Heart right ventricle (tissue), 16 donors: ENCODE measurements at places on chromosomes 6 and 20. TPM values are rescaled to one million over a fixed set of nuclear protein-coding genes. Genes with fewer than 3 reads are reported as not detected.
A peak's percentile ranks its signal among the peaks of the same experiment; 100 is the strongest.

The DPPA5 gene
- not detected for total RNA-seq

The GPLD1 gene
- 1.1 TPM for total RNA-seq

The MCCD1 gene
- total RNA-seq: not detected

The ZNF165 gene
- 0.45 TPM for total RNA-seq

The GTSF1L gene
- total RNA-seq: not detected

The TBXT gene
- total RNA-seq: not detected

DNA sequence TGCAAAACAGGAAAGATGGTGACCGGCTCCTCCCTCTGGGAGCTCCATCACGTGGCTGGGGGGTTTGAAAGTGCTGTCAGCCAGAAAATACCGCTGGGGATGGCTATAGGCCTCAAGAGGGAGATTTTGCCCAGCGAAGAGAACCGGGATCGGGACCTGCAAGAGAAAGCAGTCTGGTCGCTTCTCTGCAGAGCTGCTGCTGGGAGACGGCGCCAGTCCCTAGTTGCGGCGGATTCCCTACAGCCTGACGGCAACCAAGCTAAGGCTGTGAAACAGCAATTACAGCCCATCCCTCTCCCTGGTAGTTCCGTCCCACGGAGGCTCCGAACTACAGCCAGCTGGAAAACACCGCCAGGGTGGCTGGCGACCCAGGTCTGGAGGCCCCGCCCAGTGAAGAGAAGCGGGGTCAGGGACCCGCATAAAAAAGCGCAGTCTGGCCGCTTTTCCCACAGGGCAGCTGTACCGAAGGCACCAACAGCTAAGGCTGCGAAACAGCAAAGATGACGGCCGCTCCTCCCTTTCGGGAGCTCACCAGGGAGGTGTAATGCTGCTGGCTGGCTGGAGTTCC, 238.1 kb upstream of the IRAK1BP1 start:
- peak; percentile 12 for DNase-seq

The HLA-DQB1 gene
- total RNA-seq: 14.4 TPM

GRCh38 chr6:111710439-111710838, 104.8 kb upstream of the TRAF3IP2 start:
- no peak for DNase-seq

- no peak for DNase-seq
These were observed 601 bp upstream of the ATRN start for GRCh38 chr20:3470208-3470626.

The ZC2HC1B gene
- total RNA-seq: not detected

- DNase-seq: no peak
These were observed 152.2 kb upstream of the AFDN start for GRCh38 chr6:167674486-167674885.

The HRH3 gene
- not detected for total RNA-seq

- DNase-seq: no peak
These were observed 193.5 kb downstream of the ARID1B start for GRCh38 chr6:156970595-156971112.

GRCh38 chr6:11622156-11622555, 84.6 kb downstream of the TMEM170B start:
- DNase-seq: no peak

DNA sequence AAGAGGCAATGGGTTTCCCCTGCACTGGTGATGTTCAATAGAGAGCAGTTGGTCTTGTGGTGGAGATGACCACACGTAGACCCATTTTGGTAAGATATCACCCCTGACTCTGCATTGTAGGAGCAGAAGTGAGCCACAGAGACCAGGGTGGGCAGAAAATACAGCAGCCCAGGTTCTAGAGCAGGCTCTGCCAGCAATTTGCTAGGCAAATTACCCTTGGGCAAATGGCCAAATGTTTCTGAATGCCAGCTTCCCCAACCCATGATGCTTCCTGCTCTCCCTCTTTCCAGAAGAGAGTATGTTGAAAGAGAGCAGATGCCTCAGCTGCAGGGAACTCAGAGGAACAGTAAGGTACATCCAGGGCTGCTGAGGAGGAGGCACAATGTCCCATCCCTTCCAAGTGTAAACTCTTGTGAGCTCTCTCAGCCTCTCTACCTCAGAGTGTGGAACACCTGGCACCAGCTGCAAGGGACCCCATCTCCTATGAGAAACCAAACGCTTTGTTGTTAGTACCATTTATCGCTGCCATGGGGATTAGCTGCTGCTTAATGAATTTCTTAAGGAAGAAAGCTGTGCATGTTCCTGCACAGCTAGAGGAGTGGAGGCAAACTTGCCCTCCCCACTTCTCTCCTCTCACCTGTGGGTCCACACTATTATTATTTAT, 317.5 kb upstream of the MOCS1 start:
- no peak for DNase-seq

GRCh38 chr6:87755708-87756671, 54.0 kb upstream of the AKIRIN2 start:
- no peak for DNase-seq

DNA sequence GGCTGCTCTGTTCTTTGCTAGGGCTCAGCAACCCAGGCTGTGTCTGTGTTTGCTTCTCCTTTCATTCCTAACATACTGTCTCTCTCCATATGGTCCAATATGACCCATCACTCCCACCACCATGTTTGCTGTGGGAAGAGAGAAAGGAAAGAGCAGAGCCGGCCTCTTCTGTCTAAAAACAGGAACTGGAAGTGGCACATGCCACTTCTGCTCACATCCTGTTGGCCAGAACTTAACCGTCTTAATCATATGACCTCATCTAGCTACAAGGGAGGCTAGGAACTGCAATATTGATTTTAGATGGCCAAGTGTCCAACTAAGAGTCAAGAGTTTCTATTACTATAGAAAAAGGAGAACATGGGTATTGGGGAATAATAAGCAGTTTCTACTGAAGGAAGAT, 212.5 kb upstream of the CHD6 start:
- no peak for DNase-seq

DNA sequence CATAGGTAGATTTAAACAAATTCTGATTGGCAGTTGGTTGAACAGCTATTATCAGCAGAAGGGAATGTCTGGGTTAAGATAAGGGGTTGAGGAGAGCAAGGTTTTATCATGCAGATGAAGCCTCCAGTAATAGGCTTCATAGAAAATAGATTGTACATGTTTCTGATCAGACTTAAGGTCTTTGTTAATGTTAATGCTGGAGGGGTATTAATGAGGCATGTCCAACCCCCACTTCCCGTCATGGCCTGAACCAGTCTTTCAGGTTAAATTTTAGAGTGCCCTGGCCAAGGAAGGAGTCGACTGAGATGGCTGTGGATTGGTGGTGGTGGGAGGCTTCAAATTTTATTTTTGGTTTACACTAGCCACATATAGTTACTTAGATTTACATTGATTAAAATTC, 3.4 kb downstream of the CLPSL1 start:
- no peak for DNase-seq

- no peak for DNase-seq
These were observed 259.3 kb downstream of the NRN1 start for GRCh38 chr6:5747379-5747778.

The BTBD9 gene
- total RNA-seq: 27.3 TPM
